AG04449 (cell line): ENCODE measurements at places on chromosomes 3 and 15.

- no peak for DNase-seq
Observed at GRCh38 chr15:31487811-31488436, 161.3 kb downstream of the KLF13 start.

DNA sequence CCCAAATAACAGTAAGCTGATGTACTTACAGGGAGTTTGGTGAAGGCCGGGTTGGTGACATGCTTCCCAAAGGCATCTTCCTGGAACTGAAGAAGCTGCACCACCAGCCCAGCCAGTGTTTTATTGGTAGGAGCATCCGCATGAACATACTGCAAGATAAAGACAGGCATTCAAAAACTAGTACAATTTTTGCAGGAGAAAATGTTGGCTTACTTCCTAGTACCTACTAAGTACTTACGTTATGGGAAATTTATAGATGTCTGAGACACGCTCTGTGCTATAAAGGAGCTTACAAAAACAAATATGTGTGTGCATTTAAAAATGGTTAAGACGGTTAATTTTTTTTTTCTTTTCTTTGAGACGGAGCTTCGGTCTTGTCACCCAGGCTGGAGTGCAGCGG is 8.9 kb downstream of the SMARCC1 start:
- no peak for DNase-seq

- DNase-seq: no peak
Observed at GRCh38 chr15:75067123-75067830, 43.9 kb downstream of the PPCDC start.

DNA sequence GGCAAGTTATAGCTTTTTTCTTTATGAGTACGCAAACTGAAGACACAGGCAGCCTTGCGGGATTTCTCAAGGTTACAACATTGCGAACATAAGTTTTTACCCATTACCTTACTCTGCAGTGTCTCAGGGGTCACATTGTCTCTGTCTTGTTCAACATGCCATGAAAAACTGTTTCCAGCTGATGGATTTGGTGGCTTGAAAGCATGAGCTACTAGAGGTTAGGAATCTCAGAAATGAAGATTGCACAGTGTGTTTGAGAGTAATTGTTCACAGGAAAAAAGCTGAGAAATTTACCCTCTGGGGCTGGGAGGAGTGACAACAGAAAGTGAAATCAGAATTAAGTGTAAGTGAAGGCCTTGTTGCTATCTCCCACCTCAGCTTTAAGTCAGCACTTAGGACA is 568.6 kb downstream of the TAFA4 start:
- no peak for DNase-seq

- DNase-seq: no peak
Observed at GRCh38 chr3:45858809-45859543, 17.1 kb upstream of the LZTFL1 start.

- no peak for DNase-seq
Observed at GRCh38 chr3:188825901-188826300, 345.9 kb upstream of the TPRG1 start.

GRCh38 chr15:51766341-51766740 is 14.9 kb downstream of the TMOD2 start:
- no peak for DNase-seq

- DNase-seq: no peak
Observed at GRCh38 chr15:99731336-99732123, 1.7 kb downstream of the LYSMD4 start.

- no peak for DNase-seq
Observed at GRCh38 chr3:167733961-167734497, 663 bp downstream of the PDCD10 start.

DNA sequence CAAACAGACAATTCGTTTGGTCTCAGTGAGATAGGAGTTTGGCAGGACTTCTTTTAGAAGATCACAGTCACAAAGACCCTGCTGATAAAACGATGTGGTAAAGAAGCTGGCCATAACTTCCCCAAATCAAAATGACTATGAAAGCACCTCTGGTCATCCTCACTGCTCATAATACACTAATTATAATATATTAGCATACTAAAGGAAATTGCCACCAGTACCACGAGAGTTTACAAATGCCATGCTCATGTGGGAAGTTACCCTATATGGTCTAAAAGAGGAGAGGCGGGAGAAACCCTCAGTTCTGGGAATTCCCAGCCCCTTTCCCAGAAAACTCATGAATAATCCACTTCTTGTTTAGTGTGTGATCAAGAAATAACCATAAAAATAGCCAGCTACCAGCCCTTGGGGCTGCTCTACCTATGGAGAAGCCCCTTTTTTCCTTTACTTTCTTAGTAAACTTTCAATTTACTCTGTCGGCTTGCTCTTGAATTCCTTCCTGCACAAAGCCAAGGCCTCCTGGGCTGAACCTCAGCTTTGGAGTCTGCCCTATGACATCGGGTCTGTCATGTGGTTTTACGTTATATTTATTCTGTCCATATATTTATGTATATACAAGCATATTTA is 115.8 kb upstream of the IGSF10 start:
- DNase-seq: no peak

GRCh38 chr15:101445562-101446517 is 43.7 kb downstream of the PCSK6 start:
- no peak for DNase-seq

GRCh38 chr3:20574746-20575145 is 388.7 kb upstream of the SGO1 start:
- peak; percentile 81 for DNase-seq

GRCh38 chr3:54235998-54236397 is 113.6 kb downstream of the CACNA2D3 start:
- DNase-seq: no peak

DNA sequence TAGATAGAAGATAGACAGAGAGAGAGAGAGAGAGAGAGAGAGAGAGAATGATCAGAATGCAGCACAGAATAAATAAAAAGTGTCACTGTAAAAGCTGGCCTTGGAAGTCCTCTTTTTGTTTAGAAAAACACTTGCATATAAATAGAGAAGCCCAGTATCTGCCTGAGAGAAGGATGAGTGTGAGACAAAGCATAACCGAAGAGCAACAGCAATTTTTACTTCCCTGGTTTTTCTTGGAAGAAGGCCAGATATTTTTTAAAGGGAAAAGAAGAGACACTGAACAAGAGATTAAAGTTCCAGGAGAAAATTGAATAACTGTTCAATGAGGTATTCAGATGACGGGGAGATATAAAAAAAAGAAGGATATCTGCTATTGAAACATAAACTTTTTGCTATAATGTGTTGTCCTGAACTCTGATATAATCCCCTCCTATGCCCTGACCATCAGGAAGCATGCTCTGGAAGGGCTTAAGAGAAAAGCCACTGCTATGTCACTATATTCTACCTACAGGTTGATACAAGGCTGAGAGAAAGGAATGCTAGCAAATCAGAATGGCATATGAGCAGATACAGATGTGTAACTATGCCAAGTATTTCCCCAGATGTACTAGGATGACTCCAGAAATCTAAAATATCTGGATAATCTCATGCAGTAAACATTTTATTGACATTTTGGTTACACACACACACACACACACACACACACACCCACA is 358.9 kb downstream of the RBMS3 start:
- DNase-seq: no peak

DNA sequence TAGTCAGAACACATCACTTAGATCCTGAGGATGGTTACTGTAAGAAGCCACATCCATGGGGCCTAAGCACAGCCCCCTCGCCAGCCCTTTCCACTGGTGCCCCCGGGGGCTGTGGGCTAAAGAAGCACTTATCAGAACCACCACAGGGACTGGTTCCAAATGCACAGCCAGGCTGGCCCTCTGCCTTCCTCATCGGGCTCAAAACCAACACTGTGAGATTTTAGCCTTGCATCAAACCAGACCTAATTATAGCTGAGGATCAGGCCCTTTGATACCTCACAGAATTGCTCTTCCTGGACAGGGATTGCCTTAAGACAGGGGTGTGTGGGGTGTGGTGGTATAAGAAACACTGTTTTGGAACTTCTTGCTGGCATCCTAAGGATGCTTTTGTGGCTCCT is 23.7 kb downstream of the SRPRB start:
- no peak for DNase-seq

GRCh38 chr3:119580067-119580760 is 922 bp downstream of the ADPRH start:
- no peak for DNase-seq

GRCh38 chr3:188253800-188254452 is 100.0 kb downstream of the LPP start:
- DNase-seq: no peak

DNA sequence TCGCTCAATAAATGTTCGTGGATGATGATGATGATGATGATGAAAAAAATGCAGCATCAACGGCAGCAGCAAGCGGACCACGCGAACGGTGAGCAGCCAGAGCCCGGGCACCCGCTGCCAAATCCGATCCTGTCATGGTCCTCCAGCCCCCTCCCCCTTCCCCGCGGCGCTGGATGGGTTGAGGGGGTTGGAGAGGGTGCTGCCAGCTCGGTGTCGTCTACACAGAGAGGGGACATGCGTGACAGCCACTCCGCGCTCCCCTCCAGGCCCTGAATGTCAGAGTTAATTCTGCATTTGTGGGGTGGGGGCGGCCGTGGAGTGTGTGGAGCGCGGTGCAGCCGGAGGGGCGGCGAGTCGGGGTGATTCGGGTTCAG is 722 bp downstream of the CACNA1D start:
- DNase-seq: no peak

GRCh38 chr3:173774294-173774693 is 376.8 kb downstream of the NLGN1 start:
- no peak for DNase-seq

DNA sequence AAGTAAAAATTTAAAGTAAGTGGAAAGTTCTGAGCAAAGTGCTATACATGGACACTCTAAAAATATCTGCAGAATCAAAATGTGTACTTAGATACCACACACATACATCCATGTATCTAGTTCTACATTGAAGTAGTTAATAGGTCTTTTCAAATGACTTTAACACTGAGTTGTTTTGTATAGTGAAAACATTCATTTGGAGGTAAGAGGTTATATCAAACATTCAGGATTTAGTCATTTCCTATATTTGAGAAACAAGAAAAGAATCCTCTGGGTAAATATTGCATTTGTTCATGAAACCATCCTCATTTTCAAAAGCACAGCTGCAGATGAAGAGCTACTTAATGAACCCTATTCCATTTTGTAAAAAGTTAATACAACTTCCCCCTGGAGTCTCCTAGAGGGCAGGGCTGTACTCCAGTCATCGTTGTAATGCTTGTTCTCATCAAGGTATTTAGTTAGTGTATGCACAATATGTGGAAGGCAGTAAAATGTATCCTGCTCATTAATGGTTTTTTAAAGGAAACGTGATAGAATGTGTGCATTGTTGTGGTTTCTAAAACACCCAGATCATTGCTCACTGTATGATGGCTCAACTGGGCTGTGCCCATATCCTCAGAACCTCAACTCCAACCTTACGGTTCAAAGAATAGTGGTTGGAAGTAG is 26.2 kb downstream of the ARPP21 start:
- DNase-seq: no peak

- no peak for DNase-seq
Observed at GRCh38 chr3:146306656-146307455, 56.0 kb upstream of the PLSCR4 start.

GRCh38 chr3:125221831-125222230 is 9.3 kb upstream of the SLC12A8 start:
- DNase-seq: no peak

GRCh38 chr3:46433841-46434240 is 26.8 kb downstream of the CCRL2 start:
- DNase-seq: no peak

DNA sequence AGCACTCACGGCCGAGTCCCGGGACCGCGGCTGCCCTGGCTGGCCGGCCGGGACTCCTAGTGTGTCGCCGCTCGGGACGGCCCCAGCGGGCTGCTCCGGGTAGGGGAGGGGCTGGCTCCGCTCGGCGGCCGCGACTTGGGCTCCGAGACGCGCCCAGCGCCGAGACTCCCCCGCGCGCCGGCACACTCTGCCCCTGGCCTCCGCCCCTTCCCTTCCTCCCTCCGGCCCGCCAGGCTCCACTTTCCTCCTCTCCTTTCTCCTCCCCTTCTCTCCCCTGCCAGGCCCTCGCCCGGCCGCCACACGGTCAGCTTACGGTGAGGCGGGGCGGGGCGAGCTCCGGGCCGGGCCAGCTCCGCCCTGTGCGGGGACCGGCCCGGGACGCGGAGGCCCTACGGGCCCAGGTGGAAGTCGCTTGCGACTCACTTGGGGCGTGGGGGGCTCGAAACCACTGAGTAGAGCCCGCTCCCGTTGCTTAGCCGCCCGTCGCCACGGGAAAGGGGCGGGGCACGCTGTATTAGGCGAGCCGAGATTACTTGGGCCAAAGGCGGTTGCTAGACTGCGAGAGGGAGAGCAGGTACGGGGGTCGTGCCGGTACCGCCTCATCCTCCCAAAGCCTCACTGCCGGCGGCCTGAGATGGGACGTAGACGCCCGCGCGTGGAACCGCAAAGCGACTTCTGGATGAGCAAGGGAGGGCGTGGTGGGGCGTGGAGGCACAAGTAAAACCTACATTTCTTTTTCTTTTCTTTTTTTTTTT is at the start of gene ITGB5:
ITGB5 (minus strand) TSS at position 189 of the 755 bp plus-strand sequence. CDS start 365 bp downstream, outside the sequence.
- DNase-seq: no peak

DNA sequence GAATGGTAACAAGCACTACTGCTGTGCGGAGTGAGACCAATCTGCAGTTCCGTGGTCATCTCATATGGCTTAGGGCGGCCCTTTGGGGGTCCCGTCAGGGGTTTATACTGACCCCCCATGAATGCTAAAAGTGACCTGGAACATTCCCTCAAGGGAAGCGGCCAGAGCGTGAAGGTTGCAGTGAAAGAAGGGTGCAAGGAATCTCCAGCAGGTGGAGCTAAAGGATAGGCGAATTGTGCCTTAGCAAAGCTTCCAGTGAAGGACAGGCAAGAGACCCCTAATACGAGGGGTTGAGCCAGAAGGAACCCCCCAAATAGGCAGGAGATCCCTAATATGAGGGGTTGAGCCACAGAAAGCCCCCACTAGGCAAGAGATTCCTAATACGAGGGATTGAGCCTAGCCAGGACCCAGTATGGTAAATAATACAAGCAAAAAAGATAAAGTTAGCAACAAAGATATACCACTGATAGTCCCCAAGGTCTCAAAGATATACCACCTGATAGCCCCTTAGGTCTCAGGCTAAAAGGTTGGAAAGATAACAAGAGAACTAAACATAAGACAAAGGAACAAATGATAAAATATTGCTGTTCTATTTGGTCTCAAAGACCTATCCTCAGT is 32.8 kb downstream of the ZNF589 start:
- DNase-seq: no peak

- DNase-seq: peak; percentile 69
Observed at GRCh38 chr3:160331127-160331937, 67.7 kb downstream of the IFT80 start.

DNA sequence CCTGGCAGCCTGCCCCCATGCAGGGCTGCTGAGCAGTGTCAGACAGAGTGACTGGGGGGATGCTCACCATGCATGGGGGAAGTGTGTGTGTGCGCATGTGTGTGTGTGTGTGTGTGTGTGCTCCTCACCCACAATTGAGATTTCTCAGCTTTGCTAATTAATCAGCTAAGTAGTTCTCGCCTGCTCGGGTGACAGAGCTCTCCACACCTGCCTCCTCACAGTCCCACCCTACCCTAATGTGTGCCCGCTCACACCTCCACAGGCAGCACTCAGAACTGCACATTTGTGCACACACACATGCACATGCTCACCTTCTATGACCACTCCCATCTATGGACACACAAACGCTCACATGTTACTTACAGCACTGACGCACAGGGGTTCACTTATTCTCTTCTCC is 37.3 kb downstream of the CACNA2D2 start:
- DNase-seq: no peak

GRCh38 chr15:81475926-81476325 is 101.9 kb upstream of the TMC3 start:
- no peak for DNase-seq

GRCh38 chr15:87710406-87710805 is 546.1 kb downstream of the NTRK3 start:
- DNase-seq: no peak

- no peak for DNase-seq
Observed at GRCh38 chr3:13493867-13494441, 13.8 kb downstream of the HDAC11 start.

- no peak for DNase-seq
Observed at GRCh38 chr15:25171111-25171811, 216.5 kb downstream of the SNRPN start.
